ENCODE measurements at places on chromosomes 6 and 20.

GRCh38 chr20:24693466-24694156 lies 224.2 kb downstream of the SYNDIG1 start:
- DNase-seq: peak; percentile 64

GRCh38 chr20:35421322-35421721 lies 9.5 kb upstream of the UQCC1 start:
- no peak for DNase-seq

DNA sequence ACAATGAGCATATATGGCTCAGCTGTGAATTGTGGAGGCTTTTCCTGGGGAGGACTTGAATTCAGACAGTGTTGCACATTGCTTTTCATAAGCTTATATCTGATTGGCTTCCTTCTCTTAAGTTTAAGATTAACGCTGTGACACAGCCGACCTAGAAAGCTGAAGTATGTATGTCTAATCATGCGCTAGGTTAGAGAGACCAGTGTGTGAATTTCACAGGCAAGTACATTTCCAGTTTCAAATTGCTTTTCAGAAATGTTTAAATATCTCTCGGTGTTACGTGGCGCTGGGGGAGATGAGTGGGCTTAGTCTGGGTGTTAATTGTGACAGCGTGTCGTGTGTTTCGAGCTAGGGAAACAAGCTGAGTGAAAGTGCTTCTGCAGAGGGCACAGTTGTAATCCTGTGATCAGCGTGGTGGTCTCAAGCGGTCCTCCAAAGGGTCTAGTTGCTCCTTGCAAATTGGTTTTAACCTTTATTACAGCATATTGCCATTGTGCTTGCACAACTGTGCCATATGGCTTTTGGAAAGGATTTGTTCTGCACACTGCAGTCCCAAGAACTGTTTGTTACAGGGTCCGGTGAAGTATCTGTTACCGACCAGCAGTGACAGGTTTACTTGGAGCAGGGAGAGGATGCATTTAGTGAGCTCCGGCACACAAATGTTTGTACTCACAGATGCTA lies 166.6 kb downstream of the SASH1 start:
- no peak for DNase-seq

GRCh38 chr20:64003960-64004725 lies 23.2 kb downstream of the PRPF6 start:
- no peak for DNase-seq

GRCh38 chr20:17248224-17248623 lies 21.4 kb downstream of the PCSK2 start:
- DNase-seq: no peak

GRCh38 chr6:72940265-72940664 lies 285.0 kb downstream of the KHDC1L start:
- no peak for DNase-seq

GRCh38 chr20:14861028-14861699 lies 523.8 kb upstream of the FLRT3 start:
- DNase-seq: no peak

All from coronary artery (tissue), 2 donors.